ENCODE measurements at places on chromosomes 12 and 14.

DNA sequence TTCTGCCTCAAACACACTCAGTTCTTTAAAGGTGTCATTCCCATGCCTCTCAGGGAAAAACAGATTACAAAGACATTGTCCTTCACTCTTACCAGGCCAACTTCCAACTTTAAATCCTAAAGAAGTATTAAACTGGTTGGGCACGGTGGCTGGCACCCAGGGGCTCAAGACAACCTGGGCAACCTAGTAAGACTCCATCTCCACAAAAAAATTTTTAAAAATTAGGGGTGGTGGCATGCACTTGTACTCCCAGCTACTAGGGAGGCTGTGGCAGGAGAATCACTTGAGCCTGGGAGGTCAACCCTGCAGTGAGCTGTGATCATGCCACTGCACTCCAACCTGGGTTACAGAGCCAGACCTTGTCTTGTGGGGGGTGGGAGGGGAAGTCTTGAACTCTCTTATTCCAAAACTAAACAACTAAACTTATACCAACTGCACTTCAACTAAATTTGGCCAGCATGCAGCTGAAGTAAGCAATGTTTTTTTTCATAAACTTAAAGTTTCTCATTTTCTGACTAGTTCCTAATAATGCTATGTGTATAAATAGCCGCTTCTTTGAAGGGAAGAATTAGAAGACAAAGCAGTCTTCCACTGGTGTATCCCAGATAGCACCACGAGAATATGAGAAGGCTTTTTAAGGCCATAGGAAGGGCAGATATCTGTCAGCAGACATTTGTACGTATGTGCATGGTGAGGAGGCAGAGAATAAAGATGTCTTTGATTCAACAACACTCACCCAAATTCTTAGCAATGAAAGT lies 2.4 kb downstream of the SLC11A2 start:
- DNase-seq, result no peak

- DNase-seq, result no peak
These were observed 63.5 kb downstream of the EFCAB11 start for GRCh38 chr14:89891055-89891454.

DNA sequence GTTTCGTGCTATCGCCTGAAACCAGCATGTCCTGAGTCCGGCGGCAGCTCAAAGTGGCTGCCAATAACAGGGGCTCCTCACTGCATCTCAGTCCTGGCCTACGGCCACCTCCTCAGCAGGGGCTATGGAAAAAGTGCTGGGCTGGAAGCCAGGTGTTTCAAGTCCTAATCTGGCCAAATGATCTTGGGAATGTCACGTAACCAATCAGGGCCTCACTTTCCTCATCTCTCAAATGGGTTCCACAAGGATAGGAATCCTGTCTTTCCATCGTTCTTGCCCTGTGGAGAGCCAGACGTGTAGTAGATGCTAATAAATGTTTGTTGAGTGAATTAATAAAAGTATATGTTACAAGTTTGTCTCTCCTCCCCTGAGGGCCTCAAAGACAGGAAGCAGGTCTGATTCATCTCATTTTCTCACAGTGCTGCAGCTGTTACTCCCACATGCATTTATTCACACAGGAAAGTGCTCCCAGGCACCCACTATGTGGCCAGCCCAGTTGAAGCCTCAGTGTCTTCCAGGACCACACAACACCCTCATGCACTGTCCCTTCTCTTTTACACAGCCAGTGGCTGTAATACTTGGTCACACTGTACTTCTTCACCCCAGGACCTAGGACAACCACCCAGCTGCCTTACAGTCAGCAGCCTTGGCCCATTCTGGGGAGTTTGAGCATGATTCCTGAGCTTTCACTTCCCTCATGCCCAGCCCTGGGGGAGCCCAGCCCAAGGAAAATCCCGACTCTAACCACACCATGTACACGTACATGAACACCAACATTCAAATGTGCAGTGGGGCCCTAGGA lies 5.0 kb downstream of the CMKLR1 start:
- no peak for DNase-seq

- peak; percentile 92 for DNase-seq
These were observed 23.0 kb downstream of the PDE6H start for GRCh38 chr12:14995583-14996425.

DNA sequence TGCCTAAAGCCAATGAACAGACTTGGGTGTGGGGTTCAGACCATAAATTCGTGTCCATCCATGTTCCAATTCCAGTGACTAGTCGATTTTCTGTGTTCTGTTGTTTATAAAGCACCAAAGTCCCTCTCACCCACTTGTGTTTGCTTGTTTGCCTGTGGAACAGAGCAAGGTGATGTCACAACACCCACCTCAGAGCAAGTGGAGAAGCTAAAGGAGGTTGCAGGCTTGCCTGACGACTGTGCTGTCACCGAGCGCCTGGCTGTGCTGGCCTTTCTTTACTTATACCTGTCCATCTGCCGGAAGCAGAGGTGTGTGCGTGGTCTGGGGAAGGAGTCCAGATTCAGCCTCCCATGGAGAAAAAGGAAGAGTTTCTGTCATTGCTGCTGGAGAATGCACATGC lies 6.0 kb downstream of the MVK start:
- no peak for DNase-seq

DNA sequence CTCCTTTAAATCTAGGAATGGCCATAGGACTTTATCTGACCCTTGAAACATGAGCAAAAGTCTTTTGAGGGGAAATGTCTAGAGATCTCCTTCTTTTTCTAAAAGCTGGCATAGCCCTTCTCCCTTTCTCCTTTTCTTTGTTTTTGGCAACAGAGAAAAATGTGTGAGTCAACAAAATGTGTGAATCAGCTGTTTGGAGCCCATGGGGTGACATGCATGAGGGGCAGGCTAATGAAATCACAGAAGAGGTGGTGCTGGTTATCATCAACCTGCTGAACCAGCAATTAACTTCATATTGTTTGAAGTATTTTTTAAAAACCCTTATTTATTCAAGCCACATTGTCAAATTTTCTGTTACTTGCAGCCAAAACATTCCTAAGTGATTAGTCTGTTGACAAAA lies 132.3 kb downstream of the CCDC59 start:
- no peak for DNase-seq

DNA sequence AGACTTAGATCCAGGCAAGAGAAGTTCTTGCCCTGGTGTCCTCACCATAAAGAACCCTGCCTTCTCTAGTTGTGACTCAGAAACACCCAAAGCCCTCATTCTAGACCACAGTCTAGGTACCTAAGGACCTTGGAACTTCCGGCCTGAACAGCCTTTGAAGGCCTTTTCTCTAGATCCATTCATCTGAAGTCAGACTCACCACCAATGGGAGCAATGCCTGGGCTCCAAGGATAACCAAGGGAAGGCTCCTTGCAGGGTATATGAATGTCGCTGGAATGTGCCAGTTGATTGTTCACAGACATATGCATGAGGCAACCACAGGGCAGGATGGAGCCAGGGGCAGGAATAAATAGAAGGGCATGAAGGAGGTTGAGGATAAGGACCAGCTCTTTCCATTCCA lies 86.3 kb downstream of the PLCZ1 start:
- no peak for DNase-seq

GRCh38 chr12:90062799-90063198 lies 354.2 kb upstream of the ATP2B1 start:
- peak; percentile 43 for DNase-seq

GRCh38 chr14:26026384-26026783 lies 571.4 kb downstream of the NOVA1 start:
- DNase-seq, result no peak

- DNase-seq, result no peak
These were observed 21.7 kb upstream of the RFC5 start for GRCh38 chr12:117994551-117995438.

- DNase-seq, result no peak
These were observed 300 bp downstream of the SSH1 start for GRCh38 chr12:108857158-108857407.

- DNase-seq, result peak; percentile 32
These were observed 830.0 kb upstream of the NOVA1 start for GRCh38 chr14:27427796-27428195.

- no peak for DNase-seq
These were observed 408.9 kb upstream of the FBXO33 start for GRCh38 chr14:39841088-39841487.

- DNase-seq, result no peak
These were observed 28.7 kb downstream of the TRAF3 start for GRCh38 chr14:102805941-102806340.

DNA sequence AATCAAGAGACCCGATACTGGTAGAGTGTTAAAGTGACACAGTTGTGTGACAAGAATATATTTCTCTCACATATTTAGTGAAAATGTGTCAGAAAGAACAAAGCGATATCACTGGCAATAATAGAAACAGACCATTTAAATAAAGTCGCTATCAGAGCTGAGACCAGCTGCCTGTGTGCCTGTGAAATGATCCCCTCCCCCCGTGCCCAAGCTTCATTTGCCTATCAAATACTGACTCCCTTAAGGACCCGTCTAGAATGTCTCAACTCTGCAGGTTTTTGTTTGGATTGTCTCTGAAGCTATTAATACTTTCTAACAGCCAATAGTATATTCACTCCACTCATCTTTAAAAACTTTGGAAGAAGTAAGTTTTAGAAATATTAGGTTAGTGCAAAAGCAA lies 98.9 kb downstream of the EGLN3 start:
- no peak for DNase-seq

GRCh38 chr12:40300490-40300889 lies 75.7 kb downstream of the LRRK2 start:
- peak; percentile 33 for DNase-seq

GRCh38 chr14:80206351-80207080 lies 4.8 kb downstream of the DIO2 start:
- no peak for DNase-seq

DNA sequence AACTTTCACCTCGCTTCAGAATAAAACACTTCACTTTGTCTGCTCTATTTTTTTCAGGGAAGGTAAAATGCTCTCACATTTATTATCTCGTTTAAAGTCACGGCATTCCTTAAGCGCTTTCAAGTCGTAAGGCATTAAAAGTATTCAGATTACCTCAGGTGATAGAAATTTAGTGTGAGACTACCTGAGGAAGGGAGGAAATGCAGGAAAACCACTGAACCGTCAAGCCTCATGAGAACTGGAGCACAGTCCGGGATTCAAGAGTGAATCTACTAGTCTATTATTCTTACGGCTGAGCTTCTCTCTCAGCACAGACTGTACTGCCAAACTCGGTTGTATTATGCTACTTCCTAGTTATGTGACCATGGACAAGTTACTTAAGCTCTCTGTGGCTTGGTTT lies 8.3 kb upstream of the PPFIBP1 start:
- no peak for DNase-seq

- DNase-seq, result peak; percentile 94
These were observed 5.9 kb upstream of the RERG start for GRCh38 chr12:15227004-15227679.

GRCh38 chr14:60169722-60170121 lies 4.5 kb upstream of the DHRS7 start:
- no peak for DNase-seq

GRCh38 chr14:70094631-70095030 lies 94.1 kb downstream of the SLC8A3 start:
- peak; percentile 63 for DNase-seq

GRCh38 chr12:11542599-11542998 lies 106.9 kb upstream of the ETV6 start:
- DNase-seq, result no peak

- no peak for DNase-seq
These were observed 4.1 kb downstream of the ETFBKMT start for GRCh38 chr12:31663576-31663975.

- DNase-seq, result peak; percentile 8
These were observed 1.5 kb upstream of the SUPT16H start for GRCh38 chr14:21385188-21385904.

DNA sequence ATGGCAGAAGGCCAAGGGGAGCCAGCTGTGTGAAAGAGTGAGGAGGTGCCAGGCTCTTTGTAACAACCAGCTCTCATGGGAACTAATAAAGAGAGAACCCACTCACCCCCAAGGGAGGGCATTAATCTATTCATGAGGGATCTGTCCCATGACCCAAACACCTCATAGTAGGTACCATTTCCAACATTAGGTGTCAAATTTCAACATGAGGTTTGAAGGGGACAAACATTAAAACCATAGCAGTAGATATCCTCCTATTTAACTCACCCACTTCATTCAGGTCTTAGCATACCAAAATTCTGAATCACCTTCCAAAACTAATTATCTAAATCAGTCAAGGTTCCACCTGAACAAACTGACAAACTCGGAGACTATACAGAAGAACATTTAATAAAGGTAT lies 75.3 kb downstream of the PPFIA2 start:
- DNase-seq, result no peak

DNA sequence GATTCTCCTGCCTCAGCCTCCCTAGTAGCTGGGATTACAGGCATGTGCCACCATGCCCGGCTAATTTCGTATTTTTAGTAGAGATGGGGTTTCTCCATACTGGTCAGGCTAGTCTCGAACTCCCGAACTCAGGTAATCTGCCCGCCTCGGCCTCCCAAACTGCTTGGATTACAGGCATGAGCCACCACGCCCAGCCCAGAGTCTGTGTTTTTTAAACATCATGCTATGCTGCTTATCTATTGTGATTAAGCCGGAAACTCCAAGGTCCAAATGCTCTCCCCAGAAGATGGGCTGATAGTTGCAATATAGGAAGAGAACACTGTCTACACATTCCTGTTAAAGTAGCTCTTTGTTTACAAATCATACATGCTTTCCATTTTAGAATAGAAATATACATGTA lies 30.5 kb upstream of the MAX start:
- no peak for DNase-seq

All from DMS53 (cell line).